ENCODE measurements at places on chromosomes 1 and 21.

DNA sequence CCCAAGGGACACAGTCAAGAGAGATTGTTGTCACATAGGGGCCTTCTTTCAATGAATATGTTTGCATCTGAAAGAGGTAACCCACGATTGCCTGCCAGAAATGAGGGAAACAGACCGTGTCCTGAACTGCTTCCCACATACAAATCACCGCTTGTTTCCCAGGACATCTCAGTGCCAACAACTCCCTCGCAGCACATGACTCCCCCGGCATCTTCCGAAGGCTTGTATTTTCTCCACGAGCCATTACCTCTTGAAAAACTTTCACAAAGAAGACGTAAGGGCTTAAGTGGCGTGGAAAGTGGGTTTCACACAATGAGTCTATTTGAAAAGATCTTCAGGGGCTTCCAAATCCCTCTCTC is 31.6 kb upstream of the PDE9A start:
- no peak for DNase-seq

GRCh38 chr1:162605225-162605927 is 26.9 kb upstream of the DDR2 start:
- no peak for DNase-seq

DNA sequence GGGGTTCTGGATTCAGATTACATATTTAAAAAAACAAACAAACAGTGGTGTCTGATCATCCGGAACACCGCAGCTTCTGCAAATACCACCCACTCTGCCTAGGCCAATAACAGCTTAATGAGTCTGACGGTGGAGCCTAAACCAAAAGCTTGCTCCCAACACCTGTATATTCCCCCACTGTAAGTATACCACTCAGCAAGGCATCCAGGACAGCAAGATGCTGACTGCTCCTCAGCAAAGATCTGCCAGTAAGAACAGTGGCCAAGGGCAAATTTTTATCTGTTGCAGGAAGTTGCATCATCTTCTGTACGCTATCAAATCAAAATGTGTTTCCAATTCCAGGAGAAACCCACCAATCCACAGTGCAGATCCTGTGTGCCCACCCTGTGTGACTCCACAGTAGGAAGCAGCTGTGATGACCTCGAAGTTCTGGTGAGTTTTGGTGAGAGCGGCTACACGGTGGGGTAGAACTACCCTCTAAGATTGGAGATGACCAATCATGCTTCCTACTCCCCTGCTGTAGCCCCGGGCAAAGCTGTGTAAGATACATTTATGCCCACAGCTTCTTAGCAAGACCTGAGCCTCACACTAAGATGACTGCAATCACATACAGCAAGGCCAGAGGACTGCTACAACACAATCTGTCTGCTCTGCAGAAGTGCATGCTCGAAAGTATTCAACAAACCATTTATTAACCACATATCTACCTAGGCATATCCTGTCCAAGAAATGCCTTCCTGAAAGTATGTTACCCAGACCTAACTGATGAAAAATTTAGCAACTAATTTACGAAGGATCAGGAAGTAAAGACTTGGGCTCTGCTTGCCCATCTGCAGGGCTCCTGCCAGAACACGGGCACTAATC is 30.5 kb downstream of the SIPA1L2 start:
- DNase-seq: no peak

DNA sequence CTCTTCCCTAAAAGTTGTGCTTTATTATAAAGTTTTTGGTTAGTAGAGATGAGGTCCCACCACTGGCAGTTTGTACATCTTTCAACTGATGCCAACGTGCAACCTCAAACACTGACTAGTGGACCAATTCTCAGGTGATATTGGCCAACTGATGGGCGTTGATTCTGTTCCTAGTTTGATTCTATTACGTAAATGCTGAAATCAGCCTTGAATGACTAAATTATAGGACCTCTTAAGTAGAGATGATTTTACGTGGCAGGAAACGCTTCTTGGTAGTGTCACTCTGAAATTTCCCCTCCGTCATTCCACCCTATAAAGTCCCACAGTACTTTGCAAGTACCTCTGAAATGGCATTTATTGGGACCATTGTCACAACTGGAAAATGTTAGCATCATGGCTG is 8.8 kb upstream of the FNDC7 start:
- DNase-seq: no peak

GRCh38 chr1:100921110-100921706 is 25.3 kb downstream of the SLC30A7 start:
- peak; percentile 26 for DNase-seq

GRCh38 chr1:953524-954320 is 5.3 kb downstream of the NOC2L start:
- DNase-seq: no peak

DNA sequence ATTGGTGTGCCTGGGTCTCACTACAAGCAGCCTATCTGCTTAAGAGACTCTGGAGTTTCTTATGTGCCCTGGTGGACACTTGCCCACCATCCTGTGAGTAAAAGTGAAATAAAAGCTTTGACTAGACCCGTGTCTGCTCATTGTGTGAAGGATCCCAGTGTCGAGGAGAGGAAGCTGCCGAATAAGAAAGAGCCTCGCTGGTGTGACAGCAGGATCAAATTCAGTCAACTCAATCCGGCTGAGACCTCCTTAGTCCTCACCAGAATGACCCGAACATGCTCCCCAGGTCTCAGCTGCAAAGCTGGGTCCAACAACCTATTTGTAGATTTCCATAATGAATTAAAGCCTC is 14.8 kb downstream of the CD2 start:
- no peak for DNase-seq
